Stimulated activated CD4-positive, alpha-beta T cell treated with anti-CD3 and anti-CD28 coated beads, Interleukin-15, amount 100 ng/mL, for 1 hour (primary cell): ENCODE measurements at places on chromosomes 6 and 20.

DNA sequence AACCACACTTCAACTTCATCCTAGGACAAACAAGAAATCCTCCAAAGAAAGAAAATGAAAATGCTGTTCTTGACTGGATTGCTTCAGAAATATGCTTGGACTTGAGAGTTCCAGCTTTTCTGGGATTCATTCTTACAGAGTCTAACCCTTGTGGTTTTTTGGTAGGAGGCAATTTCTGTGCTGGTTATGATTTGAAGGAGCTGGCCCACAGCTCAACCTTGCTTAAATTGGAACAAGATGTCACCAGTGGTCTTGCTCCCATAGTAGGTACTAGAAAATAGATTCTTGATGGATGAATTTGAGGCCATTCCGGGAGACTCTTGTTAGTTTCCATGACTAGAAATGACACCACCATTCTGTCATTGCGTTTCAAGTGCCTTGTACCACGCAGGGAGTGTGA, 54.3 kb upstream of the BMP6 start:
- no peak for DNase-seq

DNA sequence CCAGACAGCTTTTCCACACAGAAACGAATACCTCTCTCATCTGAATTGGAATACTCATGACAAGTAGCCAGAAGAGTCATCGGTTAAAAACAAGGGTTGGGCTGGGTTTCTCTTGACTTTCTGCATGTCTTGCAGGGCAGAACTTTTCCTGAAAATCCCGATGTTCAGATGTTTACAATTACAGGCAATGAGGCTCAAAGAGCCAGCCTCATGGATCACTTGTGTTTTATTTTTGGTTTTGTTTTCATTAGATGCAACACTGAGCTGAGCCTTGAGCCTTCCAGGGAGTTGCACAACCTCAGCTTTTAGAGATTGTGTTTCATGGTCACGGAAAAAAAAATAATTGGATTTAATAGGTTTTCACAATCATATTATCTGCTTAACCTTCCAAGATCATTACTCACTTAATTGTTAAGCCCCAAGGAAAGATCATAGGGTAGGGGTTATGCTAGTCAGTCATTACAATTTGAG, 288.1 kb upstream of the PRDM1 start:
- no peak for DNase-seq

- no peak for DNase-seq
Measured at GRCh38 chr6:42821341-42821668, 39.5 kb downstream of the BICRAL start.

DNA sequence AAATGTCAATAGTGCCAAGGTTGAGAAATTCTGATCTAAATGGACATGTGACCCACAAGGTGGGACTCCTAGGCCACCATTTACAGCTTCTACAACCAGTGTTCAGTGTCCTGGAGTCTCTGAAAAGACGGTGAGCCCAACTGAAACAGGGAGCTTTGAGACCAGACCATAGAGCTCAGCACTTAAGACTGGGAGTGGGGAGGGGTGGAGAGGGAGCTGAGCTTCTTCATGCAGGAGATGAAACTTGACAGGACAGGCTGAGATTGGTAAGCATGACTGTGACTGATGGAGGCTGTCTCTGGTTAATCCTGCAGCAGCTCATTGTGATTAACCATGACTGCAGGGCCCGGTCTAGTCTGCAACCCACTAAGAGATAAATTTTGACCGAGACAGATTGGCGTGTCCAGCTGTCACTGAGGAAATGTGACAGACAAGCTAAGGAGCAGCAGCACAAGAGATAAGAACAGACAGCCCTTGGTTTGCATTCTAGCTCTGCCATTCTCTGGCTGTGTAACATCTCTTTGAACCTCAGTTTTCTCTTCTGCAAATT, 1.4 kb upstream of the AAR2 start:
- no peak for DNase-seq

DNA sequence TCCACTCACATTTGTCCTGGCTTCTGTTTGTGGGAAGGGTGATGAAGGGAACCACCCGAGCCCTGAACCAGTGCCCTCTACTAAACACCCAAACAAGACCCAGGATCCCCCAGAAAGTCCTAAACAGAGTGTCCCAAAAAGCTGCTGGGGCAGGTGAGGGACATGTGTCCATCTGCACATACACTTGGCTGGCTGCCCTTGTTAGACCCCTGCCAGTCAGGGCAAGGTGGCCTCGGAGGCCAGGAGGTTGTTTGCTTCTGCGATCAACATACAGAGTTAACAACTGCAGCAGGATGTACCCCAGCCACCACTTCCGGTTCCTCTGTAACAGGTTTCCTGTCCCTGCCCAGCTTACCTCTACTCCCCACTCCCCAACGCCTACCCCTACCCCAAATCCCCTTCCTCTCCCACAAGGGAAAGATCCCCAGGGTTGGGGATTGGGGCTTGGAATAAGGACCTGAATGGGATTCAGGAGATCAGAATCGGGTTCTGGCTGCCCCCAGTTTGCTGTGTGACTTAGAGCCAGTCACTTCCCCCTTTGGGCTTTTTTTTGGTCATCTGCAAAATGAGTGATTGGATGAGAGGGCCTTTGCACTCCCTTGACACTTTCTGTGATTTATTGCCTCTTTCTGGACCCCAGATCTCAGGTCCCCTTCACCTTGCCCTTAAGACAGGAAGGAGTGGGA, 13.9 kb downstream of the DEF6 start:
- peak; percentile 41 for DNase-seq

- DNase-seq, result no peak
Measured at GRCh38 chr20:23658989-23659609, 21.3 kb upstream of the CST3 start.

- no peak for DNase-seq
Measured at GRCh38 chr6:31070711-31071197, 41.6 kb downstream of the C6orf15 start.

DNA sequence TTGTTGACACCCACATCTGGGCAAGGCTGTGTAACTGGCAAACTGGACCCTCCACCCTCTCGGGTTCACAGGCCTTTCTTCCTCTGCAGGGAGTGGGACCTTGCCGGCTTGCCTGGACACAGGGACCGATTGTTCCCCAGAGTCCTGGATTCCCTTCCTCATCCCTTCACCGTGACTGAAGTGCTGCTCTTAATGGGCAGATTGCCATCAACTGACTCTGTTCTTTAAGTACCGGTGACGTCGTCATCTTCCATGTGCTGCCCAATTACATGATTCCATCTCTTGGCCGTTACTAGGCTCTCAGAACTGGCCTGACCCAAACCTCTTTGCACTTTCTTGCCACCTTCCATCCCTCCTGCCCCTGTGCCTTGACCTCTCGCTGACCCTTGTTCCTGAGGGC, 85.4 kb downstream of the EYA4 start:
- DNase-seq, result no peak

GRCh38 chr20:48897305-48898010, 24.1 kb upstream of the ARFGEF2 start:
- DNase-seq, result no peak

GRCh38 chr6:114577109-114577508, 234.3 kb upstream of the HS3ST5 start:
- DNase-seq, result no peak

GRCh38 chr20:37828684-37829083, 74.2 kb upstream of the VSTM2L start:
- DNase-seq, result no peak

GRCh38 chr20:2657674-2658073, 5.2 kb downstream of the NOP56 start:
- no peak for DNase-seq

DNA sequence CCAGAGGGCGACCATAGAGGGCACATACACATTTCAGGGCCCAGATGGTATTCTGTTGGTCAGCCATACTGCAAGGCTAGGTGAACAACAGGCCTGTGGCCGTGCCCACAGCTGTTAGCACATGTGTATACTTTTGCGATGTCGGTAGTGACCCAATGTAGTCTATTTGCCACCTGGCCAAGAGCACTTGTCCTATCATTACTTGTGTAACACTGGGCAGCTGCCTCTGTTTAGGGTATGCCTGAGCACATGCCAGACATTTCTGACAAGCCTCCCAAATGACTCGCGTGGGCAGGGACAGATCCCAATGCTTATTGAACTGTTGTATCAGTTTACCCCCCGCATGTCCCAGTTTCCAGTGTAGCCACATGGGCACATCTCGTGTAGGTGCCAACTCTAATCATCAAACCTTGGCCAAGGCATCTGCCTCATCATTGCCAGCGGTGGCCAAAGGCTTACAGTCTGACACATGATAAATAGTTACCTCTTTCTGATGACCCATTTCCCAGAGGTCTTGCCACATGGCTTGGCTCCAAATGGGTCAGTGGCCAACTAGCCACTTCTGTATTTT, 74.4 kb upstream of the FBXL4 start:
- no peak for DNase-seq

DNA sequence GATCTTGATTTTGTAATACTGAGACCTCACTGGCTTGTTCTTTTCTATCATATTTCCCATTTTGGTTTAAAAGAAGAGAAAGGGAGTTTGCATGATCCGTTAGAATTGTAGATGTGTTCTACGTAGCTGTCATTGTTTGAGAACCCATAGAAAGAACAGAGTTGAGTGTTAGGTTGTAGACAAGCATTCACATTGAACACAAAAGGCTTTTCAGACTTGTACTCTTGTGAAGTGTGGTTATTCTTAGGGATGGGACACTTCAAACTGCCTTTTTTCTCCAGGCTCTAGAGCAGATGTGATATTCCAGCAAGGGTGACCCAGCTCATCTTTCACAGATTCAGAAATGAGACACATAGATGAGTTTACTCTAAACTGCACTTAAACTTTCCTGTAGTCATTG, 19.9 kb downstream of the FOXO3 start:
- no peak for DNase-seq

- peak; percentile 61 for DNase-seq
Measured at GRCh38 chr6:5851261-5851757, 155.4 kb downstream of the NRN1 start.

DNA sequence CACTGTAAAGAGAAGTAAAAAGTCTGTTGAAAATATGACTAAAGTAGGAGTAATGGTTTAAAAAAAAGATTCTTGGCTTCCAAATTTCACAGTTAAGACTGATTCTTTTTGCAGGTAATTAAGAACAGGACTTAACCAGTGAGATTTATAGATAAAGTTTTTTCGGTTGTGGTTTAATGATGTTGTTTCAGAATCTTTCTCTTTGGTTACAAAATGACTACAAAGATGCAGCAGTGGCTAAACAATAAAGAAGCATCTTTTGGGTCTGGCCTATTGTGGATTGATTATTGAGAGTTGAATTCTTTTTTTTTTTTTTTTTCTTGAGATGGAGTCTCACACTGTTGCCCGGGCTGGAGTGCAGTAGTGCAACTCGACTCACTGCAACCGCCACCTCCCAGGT, 109.7 kb downstream of the AKAP7 start:
- no peak for DNase-seq

DNA sequence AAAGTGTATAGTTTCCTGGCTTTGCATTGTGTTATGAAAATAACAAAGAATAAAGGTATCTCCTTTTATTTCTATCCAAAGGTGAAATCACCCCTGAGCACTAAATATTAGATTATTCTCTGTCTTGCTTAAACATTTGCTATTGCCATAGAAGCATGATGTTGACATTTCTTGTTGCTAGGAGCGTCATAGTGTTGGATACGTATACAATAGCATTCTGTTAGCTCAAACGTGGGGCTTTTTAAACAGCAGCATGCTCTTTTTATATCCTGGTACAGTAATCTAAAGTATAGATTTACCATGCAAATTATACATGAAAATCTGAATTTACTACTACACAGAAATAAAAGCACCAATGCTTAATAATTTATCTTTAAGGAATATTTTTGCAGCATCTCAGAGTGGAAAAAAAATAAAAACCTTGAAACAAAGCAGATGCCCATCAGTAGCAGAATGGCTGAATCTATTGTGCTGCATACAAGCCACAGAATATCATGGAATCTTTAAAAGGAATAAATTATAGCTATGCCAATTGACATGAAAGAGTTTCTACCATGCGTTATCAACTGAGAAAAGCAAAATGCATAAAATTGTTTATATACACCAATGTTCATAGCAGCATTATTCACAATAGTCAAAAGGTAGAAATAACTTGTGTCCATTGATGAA, 9.6 kb upstream of the HSF2 start:
- no peak for DNase-seq

- no peak for DNase-seq
Measured at GRCh38 chr6:79410806-79411205, 126.4 kb downstream of the LCA5 start.

DNA sequence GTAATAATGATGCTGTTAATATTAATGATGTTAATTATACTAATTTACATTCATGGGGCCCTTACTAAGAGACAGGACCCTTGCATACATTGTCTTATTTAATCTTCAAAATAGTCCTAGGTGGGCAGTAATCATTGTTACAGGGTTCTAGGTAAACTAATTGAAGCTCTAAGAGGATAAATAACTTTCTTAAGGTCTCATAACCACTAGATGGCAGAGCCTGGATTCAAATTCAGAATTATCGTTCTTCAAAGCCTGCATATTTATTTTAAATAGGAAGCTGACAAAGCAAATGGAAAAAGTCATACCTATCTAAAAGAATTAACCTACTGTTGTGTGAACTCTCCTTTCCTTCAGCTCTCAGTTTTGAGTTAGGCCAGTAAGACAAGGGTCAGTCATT, 23.5 kb downstream of the PTCHD4 start:
- no peak for DNase-seq

GRCh38 chr6:71250099-71250602, 38.5 kb upstream of the OGFRL1 start:
- no peak for DNase-seq

GRCh38 chr6:44636561-44637248, 249.2 kb downstream of the CDC5L start:
- DNase-seq, result no peak

DNA sequence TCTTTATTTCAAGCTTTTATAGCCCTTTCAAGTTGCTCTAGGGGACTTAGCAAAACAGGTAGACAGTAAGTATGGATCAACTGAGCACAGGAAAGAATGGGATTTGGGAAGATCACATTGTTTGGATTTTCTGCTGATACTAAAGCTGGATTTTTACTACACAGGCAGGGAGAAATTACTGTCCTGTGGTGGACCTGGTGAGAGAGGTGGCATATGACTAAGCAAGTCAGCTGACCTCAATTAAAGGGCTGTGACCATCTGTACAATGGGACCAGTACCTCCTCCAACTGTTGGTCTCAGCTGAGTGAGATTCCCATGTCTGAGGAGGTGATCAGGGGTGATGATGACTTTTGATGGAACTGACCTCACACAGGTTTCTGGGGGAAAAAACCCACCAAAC, 28.0 kb downstream of the RREB1 start:
- no peak for DNase-seq

- DNase-seq, result no peak
Measured at GRCh38 chr6:117615750-117616390, 13.6 kb upstream of the GOPC start.

DNA sequence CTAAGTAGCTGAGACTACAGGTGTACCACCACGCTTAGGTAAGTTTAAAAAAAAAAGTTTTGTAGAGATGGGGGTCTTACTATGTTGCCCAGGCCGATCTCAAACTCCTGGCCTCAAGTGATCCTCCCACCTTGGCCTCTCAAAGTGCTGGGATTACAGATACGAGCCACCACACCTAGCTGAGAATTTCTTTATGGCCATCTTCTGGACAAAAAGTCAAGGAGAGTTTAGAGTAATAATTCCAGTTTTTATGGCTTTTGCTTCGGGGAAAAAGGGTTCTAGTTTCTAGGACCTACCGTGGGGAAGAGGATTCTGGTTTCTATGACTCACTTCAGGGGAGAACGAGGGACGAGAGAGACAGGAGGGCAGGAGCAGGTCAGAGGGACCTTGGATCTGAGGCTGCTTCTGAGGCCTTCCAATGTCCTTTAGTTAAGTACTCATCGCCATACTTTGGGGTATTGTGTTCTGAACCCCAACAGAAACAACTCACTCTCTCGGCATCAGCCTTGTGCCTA, 69.3 kb upstream of the IER3 start:
- no peak for DNase-seq

- no peak for DNase-seq
Measured at GRCh38 chr6:166488701-166489100, 97.8 kb downstream of the RAMACL start.
